ENCODE measurements at places on chromosomes 3 and 15. TPM values are rescaled to one million over a fixed set of nuclear protein-coding genes. Genes with fewer than 3 reads are reported as not detected.

- DNase-seq, result no peak
These were observed 44.4 kb upstream of the SSR3 start for GRCh38 chr3:156599089-156599874.

DNA sequence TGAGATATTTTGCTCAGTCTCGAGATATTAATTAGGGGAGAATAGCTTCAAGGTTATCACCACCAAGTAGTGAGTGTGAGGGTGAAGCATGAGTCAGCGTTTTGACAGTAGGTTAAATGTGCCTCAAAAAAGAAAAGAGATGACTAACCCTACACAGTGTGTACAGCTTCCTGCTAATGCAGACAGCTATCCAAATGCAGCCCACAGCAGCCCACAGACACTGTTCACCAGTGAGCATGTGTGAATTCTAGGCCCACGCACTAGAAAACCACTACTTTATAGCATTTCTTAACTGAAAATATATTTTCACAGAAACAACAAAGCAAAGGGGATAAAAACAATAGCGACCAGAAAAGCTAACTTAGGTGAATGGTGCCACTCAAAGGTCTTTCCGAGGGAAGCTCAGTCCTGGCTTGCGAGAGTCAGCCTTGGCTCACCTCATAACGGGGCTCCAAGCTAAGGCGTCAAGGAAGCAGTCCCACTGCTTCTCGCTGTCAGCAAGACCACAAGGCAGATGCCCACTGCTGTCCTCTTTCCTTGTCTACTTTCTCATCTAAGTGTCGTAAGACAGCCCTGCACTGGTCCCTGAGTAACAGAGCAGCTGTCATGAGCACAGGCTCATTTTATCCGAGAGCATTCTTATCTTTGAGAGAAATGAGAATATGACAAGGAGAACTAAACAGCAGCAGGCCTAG lies 47.6 kb downstream of the TXNRD3 start:
- no peak for DNase-seq

GRCh38 chr15:78944669-78945407 lies at the start of gene CTSH:
Gene CTSH (minus strand): TSS chr15:78945046. CDS start chr15:78944981, 65 bp downstream.
- peak; percentile 91 for DNase-seq

- no peak for DNase-seq
These were observed 74.5 kb downstream of the BFSP2 start for GRCh38 chr3:133474251-133474801.

The ACP3 gene
- 22.7 TPM for total RNA-seq

The PRTG gene
- 0.64 TPM for total RNA-seq

DNA sequence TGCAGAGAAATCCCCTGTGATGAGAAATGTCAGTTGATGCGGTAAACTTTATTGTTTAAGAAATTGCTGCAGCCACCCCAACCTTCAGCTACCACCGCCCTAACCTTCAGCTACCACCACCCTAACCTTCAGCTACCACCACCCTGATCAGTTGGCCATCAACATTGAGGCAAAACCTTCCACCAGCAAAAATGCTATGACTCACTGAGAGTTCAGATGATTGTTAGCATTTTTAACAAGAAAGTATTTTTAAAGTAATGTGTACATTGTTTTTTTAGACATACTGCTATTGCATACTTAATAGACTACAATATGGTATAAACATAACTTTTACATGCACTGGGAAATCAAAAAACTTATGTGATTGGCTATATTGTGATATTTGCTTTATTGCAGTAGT lies 30.0 kb downstream of the U2SURP start:
- no peak for DNase-seq

DNA sequence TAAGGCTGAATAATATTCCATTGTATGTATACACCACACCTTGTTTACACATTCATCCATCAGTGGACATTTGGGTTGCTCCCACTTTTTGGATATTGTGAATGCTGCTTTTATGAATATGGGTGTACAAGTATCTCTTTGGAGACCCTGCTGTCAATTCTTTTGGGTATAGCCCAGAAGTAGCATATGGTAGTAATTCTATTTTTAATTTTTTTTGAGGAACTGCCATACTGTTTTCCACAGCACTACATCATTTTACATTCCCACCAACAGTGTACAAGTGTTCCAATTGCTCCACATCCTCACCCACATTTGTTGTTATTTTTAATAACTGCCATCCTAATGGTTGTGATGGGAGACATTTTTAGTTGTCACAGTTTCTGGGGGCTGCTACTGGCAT lies 69.9 kb upstream of the PSMD6 start:
- no peak for DNase-seq

DNA sequence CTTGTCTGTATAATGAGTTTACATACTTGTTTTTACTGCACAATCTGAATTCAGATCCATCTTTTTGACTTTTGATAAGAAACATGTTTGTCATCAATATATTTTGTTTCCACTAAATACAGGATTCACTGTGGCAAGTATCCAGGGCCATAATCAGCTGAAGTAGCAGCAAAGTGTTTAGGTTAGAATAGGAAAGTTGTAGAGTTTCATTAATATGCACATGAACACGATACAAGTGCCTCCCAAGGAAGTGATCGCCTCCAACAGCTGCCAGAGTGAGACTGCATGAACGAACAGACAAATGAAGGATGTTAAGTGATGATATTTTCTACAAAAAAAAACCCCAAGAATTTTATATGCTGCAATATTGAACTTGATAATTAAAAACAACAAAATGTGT lies 204.3 kb downstream of the TBL1XR1 start:
- DNase-seq, result no peak

GRCh38 chr3:152915695-152916094 lies 80.8 kb downstream of the P2RY1 start:
- no peak for DNase-seq

GRCh38 chr3:12194209-12194608 lies 35.5 kb upstream of the TIMP4 start:
- no peak for DNase-seq
